Astrocyte of the spinal cord (primary cell): ENCODE measurements at places on chromosomes 1 and 21.

DNA sequence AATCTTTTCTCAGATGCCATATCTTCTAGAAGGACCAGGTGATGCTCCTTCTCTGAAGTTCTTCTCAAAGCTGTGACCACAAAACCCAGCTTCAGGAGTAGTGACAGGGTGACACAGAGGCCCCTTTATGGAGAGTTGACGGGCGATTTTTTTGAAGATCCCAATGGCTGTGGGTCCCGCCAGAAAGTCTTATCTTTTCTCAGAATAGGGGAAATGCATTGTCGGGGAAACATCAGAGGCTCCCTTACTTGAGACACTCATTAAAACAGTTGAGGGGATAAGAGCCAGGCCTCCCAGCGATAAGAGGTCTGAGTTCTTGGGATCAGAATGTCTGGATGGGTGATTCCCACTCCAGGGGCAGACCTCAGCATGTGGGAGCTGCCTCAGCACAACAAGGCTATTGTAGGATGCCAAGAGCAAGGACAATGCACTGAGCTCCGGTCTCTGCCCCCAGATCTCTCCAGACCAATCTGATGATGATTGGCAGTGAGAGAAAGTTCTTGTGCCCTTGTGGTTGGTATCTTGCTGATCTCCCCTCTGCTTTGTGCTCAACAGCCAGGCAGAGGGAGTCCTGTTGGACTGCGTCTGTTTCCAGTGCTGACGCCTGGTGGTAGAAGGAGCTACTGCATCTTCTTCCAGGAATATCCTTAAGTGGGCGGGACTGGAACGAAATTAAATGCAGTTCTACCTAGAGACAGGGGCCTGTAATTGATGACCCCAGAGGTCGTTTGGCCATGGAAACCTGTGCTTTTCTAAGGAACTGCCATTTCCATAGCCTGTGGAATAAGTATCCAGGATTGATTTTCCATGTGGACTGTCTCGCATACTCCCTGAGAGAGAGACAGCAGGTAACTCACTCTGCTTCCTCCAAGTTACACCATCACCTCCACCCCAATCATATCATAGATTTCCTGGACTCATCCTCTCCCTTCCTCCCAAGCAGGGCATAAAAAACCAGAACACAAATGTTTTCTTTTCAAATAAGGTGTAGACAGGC is 6.8 kb upstream of the ACKR1 start:
- peak; percentile 76 for DNase-seq

- DNase-seq, result no peak
Measured at GRCh38 chr1:248792342-248792741, 33.4 kb downstream of the SH3BP5L start.

DNA sequence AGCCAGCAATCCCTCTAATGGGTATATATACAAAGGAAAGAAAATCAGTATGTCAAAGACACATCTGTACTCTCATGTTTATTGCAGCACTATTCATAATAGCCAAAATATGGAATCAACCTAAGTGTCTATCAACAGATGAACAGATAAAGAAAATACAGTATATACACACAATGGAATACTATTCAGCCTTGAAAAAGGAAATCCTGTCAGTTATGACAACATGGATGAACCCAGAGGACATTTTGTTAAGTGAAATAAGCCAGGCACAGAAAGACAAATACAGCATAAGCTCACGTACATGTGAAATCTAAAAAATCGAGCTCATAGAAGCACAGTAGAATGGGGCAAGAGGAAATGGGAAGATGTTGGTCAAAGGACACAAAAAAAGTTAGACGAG is 69.1 kb downstream of the WARS2 start:
- DNase-seq, result no peak

DNA sequence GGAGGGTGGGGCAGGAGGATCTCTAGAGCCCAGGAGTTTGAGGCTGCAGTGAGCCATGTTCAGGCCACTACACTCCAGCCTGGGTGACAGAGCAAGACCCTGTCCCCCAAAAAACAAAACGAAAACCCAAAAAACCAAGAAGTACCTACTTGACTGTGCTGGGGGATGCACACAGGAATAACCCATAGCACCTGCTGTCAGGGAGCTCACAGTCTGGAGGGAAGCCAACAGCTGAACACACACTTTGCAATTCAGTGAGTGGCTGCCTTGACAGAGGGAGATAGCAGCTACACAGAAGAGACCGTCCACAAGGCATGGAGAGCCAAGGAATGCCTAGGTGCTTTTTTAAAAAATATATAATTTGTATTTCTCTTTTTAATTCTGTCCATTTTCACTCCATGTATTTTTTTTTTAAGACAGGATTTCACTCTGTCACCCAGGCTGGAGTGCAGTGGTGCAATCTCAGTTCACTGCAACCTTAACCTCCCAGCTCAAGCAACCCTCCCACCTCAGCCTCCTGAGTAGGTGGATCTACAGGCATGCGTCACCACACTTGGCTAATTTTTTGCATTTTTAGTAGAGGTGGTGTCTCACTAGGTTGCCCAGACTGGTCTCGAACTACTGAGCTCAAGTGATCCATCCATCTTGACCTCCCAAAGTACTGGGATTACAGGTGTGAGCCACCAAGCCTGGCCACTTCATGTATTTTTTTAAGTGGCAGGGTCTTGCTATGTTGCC is 68.7 kb downstream of the NID1 start:
- DNase-seq, result no peak

DNA sequence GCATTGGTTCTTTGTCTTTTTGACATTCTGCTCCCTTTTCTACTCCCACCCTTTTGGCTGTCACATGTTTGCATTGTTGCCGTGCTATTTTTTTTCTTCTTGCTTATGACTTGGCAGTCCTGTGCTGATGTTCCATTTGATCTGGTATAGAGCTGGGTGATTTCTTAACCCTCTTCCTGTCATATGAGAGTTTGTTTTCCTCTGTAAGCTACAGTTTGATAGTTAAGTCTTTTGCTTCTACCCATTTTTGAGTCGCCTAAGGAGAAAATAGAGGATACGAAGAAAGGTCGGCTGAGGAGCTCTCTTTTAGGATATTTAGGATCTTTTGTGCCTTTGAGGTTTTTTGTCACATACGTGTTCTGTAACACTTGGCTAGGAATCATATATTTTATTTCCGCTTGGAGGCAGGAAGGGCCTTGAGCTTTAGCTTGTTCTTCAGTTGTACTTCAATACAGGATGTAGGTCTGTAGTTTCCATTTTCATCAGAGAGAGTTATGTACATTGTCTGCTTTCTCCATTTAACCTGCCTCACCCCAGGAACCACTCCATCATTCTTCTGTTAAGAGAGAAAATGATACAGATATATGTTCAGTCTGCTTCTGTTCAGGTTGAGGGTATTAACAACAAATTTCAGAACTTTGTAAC is 150.7 kb downstream of the BACH1 start:
- no peak for DNase-seq

GRCh38 chr1:61120998-61121397 is 38.6 kb downstream of the NFIA start:
- DNase-seq, result peak; percentile 41

DNA sequence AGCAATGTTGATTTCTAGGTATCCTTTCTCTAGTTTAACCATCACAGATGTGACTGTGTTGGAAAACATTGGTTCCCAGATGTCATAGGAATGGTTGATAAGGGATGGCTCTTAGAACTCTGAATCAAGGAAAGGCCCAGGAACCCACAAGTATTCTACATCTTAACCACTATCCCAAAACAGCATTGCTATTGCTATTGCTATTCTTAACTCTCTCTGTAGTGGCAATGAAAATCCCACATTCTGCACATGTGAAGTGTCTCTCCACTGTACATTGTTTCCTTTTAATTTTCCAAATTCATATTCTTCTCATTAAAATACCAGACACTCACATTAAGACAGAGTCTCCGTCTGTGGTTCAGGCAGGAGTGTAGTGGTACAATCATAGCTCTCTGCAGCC is 420.4 kb upstream of the RUNX1 start:
- DNase-seq, result peak; percentile 19

DNA sequence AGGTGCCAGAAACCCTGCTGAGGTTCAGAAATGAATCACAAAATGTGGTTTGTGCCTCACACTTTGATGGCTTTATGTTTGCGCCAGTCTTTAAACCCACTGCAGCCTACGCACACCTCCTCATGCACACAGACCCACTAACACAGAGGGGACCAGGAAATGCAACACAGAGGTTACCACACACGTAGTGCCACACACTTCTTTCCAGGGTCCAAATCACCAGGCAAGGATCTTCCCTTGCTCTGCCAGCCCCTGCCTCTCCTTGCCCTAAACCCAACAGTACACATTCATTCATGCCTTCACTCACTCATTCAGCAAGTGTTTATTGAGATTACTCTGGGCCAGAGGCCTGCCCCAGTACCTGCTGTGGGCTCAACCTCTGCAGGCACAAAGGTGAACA is 17.5 kb downstream of the MAB21L3 start:
- DNase-seq, result no peak

DNA sequence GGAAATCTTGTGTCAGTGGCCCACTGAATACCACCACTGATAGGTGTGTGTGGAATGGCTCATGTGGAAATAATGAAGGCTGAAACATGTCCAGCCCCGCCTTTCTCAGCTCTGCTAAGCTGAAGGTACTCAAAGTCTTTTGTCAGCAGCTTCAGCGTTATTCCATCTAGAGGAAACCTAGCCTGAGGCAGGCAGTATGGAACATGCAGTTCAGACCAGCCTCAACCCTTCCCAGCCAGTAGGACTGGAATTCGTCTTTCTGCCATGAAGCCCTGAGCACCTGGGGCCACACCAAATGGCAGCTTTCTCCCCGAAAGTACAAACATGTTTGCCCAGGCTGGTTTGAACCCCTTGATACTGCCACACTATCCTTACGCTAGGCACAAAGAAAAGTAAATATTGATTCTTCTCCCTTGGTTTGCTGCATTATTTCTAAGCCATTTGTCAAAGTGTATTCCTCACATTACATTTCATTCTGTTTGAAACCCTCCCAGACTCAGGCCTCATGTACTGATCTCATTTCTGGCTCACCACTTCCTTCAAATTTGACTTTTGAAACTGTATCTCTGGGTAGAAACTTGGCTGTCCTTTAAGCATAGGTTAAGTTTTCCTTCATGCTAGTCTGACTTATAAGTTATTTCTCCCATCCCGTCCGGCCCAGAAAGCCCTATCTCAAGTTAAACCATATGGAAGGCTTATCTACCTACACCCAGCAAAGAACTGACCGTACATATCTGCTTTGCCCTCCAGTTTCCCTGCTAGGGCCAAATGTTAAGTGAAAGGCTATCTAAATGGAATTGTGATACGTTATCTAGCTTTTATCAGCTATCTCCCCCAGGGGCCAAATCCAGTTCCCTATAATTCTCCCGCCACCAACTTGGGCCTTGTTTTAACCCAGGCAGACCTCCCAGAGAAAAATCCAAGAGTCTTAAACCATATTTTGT is 45.7 kb upstream of the HOOK1 start:
- DNase-seq, result no peak

GRCh38 chr1:240217403-240217802 is 125.7 kb downstream of the FMN2 start:
- no peak for DNase-seq

- no peak for DNase-seq
Measured at GRCh38 chr1:15189692-15190370, 36.3 kb downstream of the TMEM51 start.

- no peak for DNase-seq
Measured at GRCh38 chr1:226001088-226001487, 1.9 kb upstream of the SDE2 start.

- DNase-seq, result no peak
Measured at GRCh38 chr1:189868021-189868420, 609.6 kb downstream of the BRINP3 start.

- DNase-seq, result no peak
Measured at GRCh38 chr1:211013346-211014240, 120.4 kb downstream of the KCNH1 start.

- no peak for DNase-seq
Measured at GRCh38 chr1:109120356-109120755, 6.4 kb downstream of the ELAPOR1 start.

GRCh38 chr1:186957314-186957713 is 128.6 kb downstream of the PLA2G4A start:
- DNase-seq, result no peak

GRCh38 chr1:169892927-169893644 is 610 bp downstream of the SCYL3 start:
- DNase-seq, result peak; percentile 39

- no peak for DNase-seq
Measured at GRCh38 chr1:243796016-243796415, 54.0 kb downstream of the AKT3 start.

GRCh38 chr1:205878026-205878425 is 28.1 kb upstream of the PM20D1 start:
- DNase-seq, result no peak

GRCh38 chr21:46122237-46122671 is 24.3 kb downstream of the COL6A2 start:
- DNase-seq, result peak; percentile 77

DNA sequence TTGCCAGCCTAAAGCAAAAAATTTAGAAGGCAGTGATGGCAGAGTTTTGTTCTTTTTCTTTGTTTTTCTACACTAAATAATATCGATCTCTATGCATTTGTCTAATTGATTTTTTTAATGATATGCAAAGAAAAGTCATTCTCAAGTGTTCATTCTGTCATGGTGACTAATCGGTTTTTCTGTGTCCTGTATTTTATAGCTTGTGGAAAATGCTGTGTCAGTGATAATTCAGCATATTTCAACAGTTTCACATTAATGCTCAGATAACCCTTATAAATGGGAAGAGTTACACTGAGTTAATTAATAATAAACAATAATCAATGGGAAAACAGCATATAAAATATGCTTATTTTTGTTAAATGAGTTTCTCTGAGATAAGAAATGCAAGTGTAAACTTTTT is 824.9 kb downstream of the AMY1C start:
- no peak for DNase-seq

GRCh38 chr1:76374086-76374485 is 299.5 kb downstream of the ST6GALNAC3 start:
- DNase-seq, result no peak

GRCh38 chr1:81467383-81467782 is 333.4 kb upstream of the ADGRL2 start:
- peak; percentile 17 for DNase-seq

- DNase-seq, result no peak
Measured at GRCh38 chr1:20726118-20726911, 6.2 kb downstream of the SH2D5 start.

GRCh38 chr1:17755120-17755519 is at the start of gene ACTL8:
Gene ACTL8 (plus strand): TSS chr1:17755333. CDS start chr1:17823009, 67,676 bp downstream.
- no peak for DNase-seq

GRCh38 chr1:201530741-201531531 is 8.0 kb upstream of the NAV1 start:
- peak; percentile 85 for DNase-seq

DNA sequence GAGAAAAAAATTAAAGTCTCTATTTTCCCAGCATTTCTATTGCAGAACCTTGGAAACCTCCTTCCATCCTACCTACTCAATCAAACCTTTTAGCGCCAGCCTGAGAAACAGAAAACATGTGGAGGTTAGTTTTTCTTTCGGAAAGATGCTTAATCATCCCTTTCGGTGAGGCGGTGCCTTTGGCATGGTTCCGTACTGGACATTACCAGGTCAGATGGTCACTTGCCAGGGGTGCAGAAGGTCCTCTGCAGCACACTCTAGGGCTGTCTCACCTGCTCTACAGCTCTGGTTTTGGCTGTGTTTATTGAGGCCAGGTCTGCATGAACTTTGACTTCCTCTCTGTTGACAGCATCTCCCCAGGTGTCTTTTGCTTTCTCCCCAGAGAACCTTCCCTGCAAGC is 121.5 kb downstream of the PLD5 start:
- DNase-seq, result no peak

- DNase-seq, result peak; percentile 92
Measured at GRCh38 chr1:67853704-67854103, 20.4 kb upstream of the GNG12 start.

- DNase-seq, result no peak
Measured at GRCh38 chr1:207831517-207832327, 79.2 kb downstream of the CD34 start.

GRCh38 chr1:238649200-238649599 is 737.2 kb upstream of the CHRM3 start:
- no peak for DNase-seq
